ENCODE measurements at places on chromosomes 4 and X.

DNA sequence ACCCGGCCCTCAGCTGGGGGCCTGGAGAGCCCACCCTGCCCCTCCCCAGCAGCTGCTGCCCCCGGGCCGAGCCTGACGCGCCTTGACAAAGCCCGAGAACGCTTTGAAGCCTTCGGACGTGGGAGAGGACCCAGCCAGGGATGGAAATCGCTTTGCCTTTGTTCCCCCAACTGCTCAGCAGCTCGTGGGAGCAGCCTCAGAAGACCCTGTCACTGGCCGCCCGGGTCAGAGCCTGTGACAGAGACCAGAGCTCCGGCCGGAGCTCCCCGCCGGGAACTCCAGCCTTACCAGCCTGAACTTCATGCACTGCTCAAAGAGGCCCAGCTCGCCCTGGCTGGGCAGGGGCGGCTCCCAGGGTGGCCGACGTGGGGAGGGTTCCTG, 2.6 kb upstream of the SLC6A8 start:
- H3K27ac ChIP-seq: no peak overlapping the region
- DNase-seq: no peak
- H3K4me1 ChIP-seq: no peaks in the 10 kb centered on the region

GRCh38 chr4:105277702-105278101, 131.0 kb downstream of the TET2 start:
- no peaks in the 10 kb centered on the region for H3K27me3 ChIP-seq
- DNase-seq: no peak
- H3K4me1 ChIP-seq: peaks cover 27% of the 10 kb centered on the region
- no peak overlapping the region for H3K27ac ChIP-seq

- DNase-seq: no peak
- no peak overlapping the region for H3K4me3 ChIP-seq
- no peaks in the 10 kb centered on the region for H3K27me3 ChIP-seq
- H3K36me3 ChIP-seq: no peaks in the 10 kb centered on the region
Observed at GRCh38 chr4:134470544-134470943, 269.0 kb upstream of the PABPC4L start.

- H3K4me3 ChIP-seq: no peak overlapping the region
- H3K27ac ChIP-seq: no peak overlapping the region
- no peaks in the 10 kb centered on the region for H3K27me3 ChIP-seq
- DNase-seq: no peak
Observed at GRCh38 chrX:110836451-110836850, 40.8 kb upstream of the CHRDL1 start.

- no peak for DNase-seq
- no peaks in the 10 kb centered on the region for H3K36me3 ChIP-seq
- H3K27me3 ChIP-seq: no peaks in the 10 kb centered on the region
- H3K4me1 ChIP-seq: no peaks in the 10 kb centered on the region
- H3K4me3 ChIP-seq: no peak overlapping the region
- no peak overlapping the region for H3K27ac ChIP-seq
Observed at GRCh38 chr4:157772907-157773306, 399.9 kb downstream of the GASK1B start.
